ENCODE measurements at places on chromosomes 3 and 15.

GRCh38 chr3:150870406-150870805 is 34.8 kb downstream of the MINDY4B start:
- no peak for DNase-seq

GRCh38 chr3:184022323-184022722 is 4.6 kb upstream of the ABCC5 start:
- no peak for DNase-seq

GRCh38 chr15:39215015-39215414 is 365.9 kb upstream of the THBS1 start:
- no peak for DNase-seq

DNA sequence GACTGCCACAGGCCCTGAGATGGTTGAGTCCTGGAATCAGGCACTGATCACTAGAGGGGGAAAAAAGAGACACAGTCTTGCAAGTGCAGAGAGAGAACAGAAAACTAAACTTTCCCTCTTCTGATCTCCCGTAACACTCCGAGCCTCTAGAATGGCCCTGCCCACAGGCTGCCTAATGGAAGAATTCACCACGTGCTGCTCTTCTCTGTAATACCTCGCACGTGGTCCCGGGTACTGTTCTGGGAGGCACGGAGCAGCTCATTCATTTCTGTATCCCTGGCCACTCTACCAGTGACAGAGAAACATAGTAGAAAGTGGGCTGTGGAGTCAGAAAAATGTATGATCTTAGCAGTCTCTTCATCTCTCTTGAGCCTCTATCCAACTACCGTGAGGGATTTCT is 30.4 kb downstream of the VGLL4 start:
- DNase-seq: no peak

DNA sequence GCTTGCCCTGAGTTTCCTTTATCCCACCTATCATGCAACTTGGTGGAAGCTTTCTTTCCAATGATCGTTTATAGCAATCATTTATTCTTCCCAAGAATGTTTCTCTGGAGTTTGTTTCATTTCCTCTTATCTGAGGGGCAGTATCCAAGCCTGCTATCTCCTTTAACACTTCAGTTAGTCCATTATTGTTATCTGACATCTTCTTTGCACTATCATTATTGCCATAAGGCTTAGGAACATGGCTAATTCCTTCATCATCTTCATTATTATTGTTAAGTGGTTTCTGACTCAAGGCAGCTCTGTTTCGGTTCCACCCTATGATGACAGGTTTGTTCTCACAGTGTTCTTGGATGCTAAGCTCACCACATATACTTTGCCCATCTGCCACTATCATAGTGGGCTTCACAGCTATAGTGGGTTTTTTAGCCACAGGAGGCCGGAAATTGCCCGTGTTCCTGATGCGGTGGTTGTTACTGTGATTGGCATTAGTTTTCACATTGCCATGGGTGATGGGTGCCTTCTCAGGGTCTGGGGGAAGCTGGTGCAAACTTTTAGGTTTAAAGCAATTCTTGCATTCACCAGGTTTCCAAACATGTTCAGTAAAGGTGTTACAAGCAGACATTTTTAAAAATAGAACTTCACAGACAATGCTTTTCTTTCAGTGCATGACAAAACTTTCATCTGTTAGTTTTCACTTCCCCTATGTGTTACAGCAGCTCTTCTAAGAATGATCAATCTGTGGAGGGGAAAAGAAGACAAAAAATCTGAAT is 110.6 kb upstream of the TSPAN3 start:
- no peak for DNase-seq

DNA sequence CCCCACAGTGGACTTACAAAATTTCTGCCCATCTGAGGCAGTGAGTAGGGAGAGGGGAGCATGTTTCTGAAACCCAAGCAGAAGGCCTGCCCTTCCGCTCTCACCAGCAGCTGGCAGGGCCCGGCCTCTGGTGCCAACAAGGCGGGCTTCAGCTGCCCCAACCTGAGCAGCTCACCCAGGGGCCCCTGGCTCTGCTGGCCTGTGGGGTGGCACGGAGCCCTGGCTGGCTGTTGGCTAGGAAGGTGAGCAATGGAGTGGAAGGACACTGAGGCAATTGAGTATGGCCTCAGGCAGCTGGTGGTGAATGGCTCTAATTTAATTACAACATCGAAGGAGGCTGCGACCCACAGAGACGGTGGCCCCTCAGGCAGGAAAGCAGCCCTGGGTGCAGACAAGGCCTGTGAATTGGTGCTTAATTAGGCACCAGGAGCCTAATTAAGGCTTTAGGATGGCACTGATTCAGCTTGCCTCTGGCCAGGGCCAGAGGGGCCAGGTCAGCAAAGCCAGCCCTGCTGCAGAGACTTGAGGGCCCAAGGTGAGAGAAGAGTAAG is 60.9 kb downstream of the ST8SIA2 start:
- no peak for DNase-seq

GRCh38 chr3:102447272-102447671 is 12.5 kb downstream of the ZPLD1 start:
- no peak for DNase-seq

GRCh38 chr15:41848631-41849030 is 10.0 kb downstream of the PLA2G4B start:
- DNase-seq: no peak

DNA sequence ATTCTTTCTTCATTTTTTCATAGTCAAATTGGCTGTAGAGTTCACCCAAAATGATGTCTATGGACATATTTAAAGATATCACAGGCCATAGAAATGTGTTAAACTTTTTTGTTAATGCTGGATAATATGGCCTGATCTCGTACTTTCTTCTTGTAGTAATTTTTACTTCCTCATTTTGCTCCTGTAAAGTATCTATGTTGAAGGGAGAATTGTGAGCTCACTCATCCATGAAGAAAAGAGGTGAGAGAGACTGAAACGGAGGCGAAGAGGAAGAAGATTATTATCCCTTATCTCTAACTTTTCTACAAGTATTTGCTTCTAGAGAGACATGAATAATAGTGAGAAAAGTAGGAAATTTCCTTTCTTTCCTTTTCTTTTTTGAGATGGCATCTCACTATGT is 613.8 kb upstream of the TBL1XR1 start:
- DNase-seq: no peak

DNA sequence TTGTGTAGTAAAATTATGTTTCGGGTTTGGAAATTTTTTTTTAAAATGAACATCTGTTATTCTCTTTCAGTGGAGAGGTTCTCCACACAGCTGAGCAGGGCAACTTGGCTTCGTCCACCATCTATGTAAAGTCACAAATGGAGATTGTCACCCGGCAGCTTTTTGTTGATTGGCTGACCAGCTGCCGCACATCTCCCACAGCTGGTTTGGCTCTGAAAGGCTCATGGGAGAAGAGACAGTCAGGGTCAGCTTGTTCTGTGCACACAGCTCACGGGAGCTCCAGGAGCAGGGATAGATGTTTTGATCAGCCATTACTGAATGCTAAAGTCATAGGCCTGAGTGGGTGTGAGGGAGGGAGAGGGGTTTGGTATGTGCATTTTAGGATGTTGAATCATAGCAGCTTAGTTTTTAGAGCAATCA is 12.9 kb upstream of the CCDC80 start:
- no peak for DNase-seq

- DNase-seq: no peak
Measured at GRCh38 chr3:129409541-129409940, 18.9 kb downstream of the EFCAB12 start.

DNA sequence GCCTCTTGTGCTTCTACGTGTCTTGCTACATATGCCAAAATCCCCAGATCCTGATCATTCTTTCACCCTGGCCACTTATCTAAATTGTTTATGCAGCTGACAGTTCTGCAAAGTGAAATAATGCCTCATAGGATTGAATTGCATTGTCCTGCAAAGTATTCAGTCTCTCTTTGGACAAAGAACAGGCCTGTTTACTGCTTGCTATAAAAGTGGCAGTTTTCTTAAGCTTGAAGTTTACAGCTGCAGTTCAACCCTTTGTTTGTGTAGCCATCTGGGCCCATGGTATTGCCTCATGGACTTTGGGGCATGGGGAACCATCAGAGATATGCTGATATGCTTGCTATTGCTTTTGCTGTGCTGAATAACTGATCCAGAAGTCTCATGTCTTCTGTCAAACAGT is 523.2 kb downstream of the OTOL1 start:
- no peak for DNase-seq

DNA sequence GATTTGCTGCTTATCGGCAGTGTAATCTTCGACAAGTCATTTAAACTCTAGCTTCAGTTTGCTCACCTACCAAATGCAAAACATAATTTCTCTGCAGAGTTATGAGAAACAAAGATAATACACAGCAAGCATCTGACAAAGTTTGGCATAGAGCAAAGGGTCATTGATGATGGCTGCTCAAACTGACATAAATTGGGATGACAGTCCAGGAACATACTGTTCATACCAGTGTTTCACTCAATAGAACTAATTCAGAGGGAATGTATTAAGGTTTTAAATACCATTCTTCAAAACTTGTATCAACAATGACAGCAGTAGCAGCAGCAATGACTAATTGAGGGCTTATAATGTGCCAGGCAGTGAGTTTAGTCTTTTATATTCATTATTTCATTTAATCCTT is 137.6 kb downstream of the SPATA16 start:
- DNase-seq: no peak

- DNase-seq: no peak
Measured at GRCh38 chr3:9779721-9780457, 10.1 kb upstream of the CAMK1 start.

GRCh38 chr3:146813496-146813895 is 208.3 kb upstream of the PLSCR5 start:
- no peak for DNase-seq

DNA sequence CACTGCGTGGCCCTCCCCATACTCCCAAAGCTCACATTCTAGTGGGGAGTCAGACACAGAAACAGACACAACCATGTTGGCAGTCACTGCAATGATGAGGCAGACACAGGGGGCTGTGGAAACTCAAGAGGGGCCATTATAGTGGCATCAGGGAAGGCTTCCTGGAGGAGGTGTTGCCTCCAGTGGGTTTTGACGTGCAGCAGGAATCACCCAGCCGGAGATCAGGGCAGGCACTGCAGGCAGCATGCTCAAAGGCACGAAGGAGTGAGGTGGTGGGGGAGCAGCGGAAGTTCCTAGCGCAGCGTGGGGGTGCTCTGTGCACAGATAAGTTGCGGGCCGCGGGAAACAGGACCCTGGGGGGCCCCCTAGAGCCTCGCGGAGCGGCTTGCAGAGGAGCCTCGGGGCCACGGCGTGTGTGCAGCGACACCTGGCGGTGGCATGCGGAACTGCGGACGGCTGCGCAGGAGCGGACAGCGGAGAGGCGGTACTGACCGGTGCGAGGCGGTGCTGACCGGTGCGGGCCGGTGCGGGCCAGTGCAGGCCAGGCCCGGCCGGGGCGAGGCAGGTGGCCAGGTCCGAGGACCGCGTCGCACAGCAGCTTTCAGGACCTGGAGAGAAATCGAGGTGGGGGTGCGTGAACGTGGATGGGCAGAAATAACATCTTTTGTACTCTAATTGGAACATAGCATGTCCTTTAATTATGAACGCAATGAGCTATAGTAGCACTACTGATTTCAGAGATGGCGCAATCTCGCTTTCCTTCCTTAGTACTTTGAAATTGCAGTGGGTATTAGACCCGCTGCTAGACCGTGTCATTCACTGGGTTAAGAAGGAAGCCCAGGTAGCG is 101.5 kb downstream of the FBLN2 start:
- DNase-seq: peak; percentile 69

GRCh38 chr3:46928282-46928681 is 48.3 kb downstream of the CCDC12 start:
- DNase-seq: no peak

GRCh38 chr3:18740631-18741583 is 315.8 kb upstream of the SATB1 start:
- no peak for DNase-seq

GRCh38 chr3:10602769-10603768 is 97.7 kb upstream of the ATP2B2 start:
- peak; percentile 22 for DNase-seq

- DNase-seq: no peak
Measured at GRCh38 chr15:31563001-31563400, 236.4 kb downstream of the KLF13 start.

DNA sequence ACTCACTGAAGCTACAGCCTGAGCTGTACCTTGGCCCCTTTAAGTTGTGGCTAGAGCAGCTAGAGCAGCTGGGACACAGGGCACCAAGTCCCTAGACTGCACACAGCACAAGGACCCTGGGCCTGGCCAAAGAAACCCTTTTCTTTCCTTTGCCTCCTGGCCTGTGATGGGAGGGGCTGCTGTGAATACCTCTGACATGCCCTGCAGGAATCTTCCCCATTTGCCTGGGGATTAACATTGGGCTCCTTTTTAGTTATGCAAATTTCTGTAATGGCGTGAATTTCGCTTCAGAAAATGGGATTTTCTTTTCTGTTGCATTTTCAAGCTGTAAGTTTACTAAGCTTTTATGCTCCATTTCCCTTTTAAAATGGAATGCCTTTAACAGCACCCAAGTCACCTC is 611.2 kb upstream of the ARPP21 start:
- no peak for DNase-seq

DNA sequence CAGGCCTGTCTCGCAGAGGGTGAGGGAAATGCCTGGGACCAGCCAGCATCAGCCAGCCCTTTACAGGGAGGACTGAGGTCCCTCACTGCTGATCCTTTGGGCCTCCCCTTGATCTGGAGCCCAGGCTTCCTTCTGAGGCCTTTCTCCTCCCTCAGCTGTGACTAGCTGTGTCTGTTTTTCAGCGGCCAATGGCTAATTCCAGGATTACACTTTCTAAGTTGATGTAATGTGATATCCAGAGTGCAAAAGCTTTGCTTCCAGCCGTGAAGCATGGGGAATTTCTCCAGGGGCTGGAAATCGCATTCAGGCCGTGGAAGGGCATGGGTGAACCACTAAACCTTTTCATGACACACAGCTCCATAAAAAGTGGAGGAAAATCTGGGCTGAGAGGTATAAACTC is 157.6 kb downstream of the SHQ1 start:
- no peak for DNase-seq

- no peak for DNase-seq
Measured at GRCh38 chr3:145183261-145183660, 977.7 kb downstream of the PLOD2 start.

GRCh38 chr15:70083418-70083817 is 14.3 kb downstream of the TLE3 start:
- DNase-seq: no peak

DNA sequence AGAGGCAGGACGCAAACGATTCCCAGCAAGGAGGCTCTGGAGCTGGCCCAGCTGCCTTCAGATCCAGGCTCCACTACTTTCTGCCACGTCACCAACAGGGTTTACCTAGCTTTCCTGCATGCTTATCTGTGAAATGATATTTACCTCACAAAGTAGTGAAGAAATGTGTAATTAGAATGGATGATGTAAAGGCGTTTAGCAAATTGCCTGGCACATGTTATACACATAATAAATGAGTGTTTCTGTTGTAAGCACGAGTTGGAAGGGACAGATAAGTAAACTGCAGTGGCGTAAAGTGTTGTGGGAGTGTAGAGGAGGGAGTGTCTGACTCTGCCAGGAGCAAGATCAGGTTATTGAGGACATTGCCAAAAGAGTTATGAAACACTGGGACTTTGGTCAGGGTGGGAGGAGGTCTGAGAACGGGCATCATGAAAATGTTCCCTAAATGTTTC is 3.5 kb upstream of the CHAC1 start:
- no peak for DNase-seq

DNA sequence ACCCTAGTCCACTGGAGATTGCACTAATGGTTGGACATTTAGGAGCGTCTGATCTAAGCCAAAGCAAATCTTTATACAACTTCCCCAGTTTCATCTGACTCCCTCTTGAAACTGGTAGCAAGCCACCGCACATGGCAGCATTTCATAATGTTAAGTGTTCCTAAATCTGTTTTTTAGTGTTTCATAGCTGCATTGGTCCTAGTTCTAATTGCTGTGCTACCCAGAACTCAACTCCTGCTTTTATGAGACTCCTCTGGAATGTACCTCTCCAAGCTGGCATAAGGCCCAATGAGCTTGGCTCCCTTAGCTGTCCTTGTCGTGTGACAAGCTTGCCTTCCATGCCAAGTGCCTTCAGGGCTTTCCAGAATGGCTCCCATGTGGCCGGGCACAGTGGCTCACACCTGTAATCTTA is 65.3 kb upstream of the FLNB start:
- no peak for DNase-seq

Measured in activated T-helper 1 cell treated with anti-CD3 and anti-CD28 coated beads, Interleukin-2, amount 50 U/mL, for 16 hours (primary cell).